CD4-positive, alpha-beta T cell treated with Interleukin-2 at 100 ng/mL for 4 hours (primary cell): ENCODE measurements at places on chromosomes 13 and 19.

GRCh38 chr19:46288896-46289588 lies 7.8 kb upstream of the HIF3A start:
- DNase-seq, result no peak

GRCh38 chr13:57633950-57634838 lies 2.6 kb downstream of the PCDH17 start:
- DNase-seq, result no peak

DNA sequence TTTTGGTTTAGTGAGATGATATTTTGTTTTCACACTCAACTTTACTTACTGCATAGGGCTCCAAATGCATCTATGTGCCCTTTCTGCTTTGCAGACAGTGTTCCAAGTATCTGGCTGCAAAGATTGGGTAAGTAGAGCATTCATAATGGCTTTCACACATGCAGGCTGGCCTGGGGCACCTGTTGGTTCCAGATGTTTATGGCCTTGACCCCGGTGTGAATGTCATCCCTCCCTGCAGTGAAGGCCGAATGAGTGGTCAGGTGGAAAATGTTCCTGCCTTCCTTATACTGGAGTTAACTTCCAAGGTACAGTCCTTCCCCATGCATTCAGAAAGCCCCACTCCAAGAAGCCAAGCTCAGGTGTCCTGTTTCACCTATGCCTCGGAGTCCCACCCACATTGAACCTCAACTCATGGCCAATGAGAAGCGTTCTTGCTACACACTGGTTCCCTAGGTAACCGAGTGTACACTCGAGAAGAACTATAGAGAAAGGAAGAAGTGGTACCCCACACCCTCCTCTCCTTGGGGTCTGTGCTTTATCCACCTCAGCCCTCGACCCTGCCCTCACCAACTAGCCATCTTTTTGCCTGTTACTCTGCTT lies 23.0 kb upstream of the ZNF536 start:
- DNase-seq, result no peak

DNA sequence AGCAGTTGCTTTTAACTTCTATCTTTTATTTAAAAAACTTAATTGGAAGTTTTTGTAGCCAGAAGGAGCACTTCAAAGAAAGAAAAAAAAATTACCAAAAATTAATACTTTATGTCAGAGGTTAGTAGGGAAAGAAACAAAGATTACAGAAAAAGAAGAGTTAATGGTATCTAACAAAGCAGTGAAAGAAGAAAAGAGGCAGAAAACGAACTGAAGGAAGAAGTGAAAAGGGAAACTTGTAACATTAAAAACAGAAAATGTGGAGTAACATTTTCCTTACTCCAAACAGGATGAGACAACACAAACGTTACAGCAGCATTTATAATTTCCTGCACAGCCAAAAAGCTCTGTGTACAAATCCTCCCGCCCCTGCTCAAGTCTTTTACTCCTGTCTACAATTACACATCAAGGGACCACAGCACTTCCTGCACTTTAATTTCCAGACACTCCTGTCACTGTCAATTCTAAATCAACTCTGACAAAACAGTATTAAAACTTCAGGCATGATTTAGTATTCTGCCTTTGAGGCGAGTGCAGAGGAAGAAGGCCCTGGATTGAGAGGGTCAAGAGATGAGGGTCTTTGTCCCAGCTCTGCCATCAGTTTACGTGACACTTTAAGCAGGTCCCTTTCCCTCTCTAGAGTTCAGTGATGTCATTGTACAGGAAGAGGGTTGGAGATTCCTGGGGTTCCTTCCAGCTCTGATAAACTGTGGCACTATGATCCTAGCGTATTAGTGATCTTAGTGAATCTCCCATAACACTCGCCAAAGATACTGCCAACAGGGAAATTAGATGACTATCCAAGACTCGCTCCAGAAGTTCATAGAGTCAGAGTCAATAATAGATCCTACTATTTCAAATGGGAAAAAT lies 53.2 kb upstream of the LSM14A start:
- DNase-seq, result no peak

- DNase-seq, result peak; percentile 74
These were observed 977 bp downstream of the IRGQ start for GRCh38 chr19:43594710-43595604.

DNA sequence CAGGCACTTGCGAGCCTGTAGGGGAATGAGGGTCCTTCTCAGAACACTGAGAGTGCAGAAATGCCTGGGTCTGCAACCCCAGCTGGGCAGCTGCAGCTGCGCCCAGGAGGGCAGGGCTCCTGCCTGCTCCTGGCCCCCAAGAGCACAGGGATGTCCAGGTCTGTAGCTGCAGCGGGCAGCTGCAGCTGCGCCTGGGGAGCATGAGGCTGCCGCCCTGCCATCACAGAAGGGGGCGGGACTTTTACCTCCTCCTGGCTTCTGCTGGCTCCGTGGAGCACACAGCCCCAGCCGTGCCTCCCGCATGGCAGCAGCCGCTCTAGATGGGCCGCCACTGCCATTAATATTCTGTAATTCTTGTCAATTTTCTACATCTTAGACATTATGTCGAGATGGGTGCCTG lies 17.8 kb downstream of the CPB2 start:
- no peak for DNase-seq

DNA sequence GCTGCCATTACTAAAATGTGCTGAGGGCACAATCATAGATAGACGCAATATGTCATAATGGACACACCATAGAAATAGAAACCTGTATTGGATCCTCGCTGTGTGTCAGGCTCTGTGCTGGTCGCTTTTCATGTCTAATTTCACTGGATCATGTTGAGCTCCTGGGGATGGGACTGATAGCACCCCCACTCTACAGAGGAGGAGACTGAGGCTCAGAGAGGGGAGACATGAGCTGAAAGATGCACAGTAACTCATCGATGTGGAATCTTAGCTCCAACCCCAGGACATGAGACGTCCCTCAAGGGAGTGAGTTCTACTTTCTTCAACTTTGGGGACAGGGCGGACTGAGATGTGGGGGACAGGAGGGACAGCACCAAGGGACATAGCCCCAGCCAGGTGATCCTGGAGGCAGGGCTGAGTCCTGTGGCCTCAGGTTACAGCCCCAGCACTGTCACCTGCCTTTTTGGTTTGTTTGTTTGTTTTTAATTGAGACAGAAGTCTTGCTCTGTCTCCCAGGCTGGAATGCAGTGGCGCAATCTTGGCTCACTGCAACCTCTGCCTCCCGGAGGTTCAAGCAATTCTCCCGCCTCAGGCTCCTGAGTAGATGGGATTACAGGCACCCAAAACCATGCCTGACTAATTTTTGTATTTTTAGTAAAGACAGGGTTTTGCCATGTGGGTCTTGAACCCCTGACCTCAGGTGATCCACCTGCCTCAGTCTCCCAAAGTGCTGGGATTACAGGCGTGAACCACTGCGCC lies 6.6 kb upstream of the GIPC1 start:
- no peak for DNase-seq

DNA sequence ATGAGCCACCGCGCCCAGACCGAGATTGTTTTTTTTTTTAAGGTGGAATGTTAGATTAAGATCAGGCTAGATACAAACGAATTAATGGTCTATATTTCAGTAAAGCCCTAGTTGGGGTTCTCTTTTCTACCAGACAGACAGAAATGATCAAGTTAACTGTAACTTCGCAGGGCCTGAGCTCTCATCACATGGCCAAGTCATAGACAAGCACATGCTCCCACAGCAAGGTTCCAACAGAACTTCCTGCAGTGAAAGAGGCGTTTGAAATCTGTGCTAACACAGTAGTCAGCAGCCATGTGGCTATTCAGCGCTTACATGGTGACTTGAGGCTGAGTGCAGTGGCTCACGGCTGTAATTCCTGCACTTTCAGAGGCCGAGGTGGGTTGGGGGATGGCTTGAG lies 34.7 kb upstream of the SEMA6B start:
- DNase-seq, result no peak

DNA sequence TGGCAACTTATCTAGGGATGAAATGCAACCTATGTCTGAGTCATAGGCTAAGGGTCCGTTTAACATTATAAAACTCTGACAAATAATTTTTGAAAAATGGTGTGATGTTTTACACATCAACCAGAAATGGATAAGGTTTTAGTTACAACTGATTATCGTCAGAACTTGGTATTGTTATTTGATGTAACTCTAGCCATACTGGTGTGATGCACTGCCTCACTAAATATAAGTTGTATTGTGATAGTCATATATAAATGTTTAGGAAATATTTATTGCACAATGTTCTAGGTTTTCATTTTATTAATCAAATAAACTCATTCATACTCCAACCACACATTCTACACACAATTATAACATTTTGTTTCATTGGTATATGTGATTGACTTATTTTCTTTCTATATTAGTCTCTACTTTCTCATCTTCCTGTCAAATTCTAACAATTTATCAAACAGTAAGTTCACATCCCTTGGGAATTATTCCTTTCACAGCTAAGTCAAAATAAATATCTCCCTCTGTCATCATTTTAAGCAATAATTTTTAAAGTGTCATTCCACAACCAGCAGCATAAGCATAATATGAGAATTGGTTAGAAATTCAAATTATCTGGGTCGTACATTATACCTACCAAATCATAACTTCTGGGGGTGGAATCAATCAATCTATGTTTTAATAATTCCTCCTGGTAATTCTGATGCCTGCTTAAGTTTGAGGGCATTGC lies 873.9 kb downstream of the SLITRK1 start:
- no peak for DNase-seq
